ENCODE measurements at places on chromosomes 5 and 9. TPM values are rescaled to one million over a fixed set of nuclear protein-coding genes. Genes with fewer than 3 reads are reported as not detected.

GRCh38 chr9:134489621-134490408 lies 151.8 kb upstream of the COL5A1 start:
- no peaks in the 10 kb centered on the region for H3K27me3 ChIP-seq
- H3K4me3 ChIP-seq, result no peak overlapping the region
- no peak for DNase-seq

Gene ARID3C
- total RNA-seq, result not detected

DNA sequence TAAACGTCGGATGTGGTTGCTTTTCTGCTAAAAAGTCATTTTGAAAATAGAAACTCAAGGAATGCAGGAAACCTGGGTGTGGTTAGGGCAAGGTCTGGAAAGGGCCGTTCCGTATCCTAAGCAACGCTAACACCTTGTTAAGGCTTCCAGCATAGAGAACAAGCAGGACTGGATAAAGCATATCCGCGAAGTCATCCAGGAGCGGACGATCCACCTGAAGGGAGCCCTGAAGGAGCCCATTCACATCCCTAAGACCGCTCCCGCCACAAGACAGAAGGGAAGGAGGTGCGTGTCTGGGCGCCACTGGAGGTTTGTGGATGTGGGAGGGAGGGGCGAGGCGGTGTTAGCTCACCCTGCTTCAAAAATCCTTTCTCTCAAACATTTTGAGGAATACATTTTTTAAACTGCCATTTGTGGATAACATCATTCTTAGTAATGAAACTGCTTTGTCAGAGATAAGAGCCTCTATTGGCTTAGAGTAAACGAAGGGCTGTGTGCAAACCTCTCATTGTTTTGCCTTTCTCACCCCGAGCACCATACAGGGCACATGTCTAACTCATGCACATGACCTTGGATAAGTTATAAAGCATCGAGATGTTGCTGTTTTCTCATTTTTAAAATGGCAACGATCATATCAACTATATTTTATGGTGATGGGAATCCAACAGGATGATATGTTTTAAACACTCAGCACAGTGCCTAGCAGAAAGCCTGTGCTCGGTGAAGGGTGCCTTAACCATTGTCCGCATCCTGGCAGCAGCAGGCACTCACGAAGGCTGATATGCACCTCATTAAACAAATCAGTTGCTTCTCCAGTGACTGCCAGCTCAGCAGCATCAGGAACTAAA lies 175.7 kb upstream of the OTULINL start:
- peak overlapping the region; percentile 29 for H3K27ac ChIP-seq
- H3K36me3 ChIP-seq, result no peaks in the 10 kb centered on the region
- H3K4me3 ChIP-seq, result no peak overlapping the region
- no peak for DNase-seq

GRCh38 chr5:4640795-4641194 lies 499.3 kb upstream of the ADAMTS16 start:
- no peak overlapping the region for H3K27ac ChIP-seq
- H3K36me3 ChIP-seq, result no peaks in the 10 kb centered on the region
- no peaks in the 10 kb centered on the region for H3K27me3 ChIP-seq
- no peak for DNase-seq
- no peak overlapping the region for H3K4me3 ChIP-seq
- H3K4me1 ChIP-seq, result no peaks in the 10 kb centered on the region

Gene CTNND2
- total RNA-seq, result 2.1 TPM

Gene PCDHGA5
- total RNA-seq, result 2.5 TPM

GRCh38 chr9:5326893-5327548 lies 12.7 kb downstream of the RLN1 start:
- no peaks in the 10 kb centered on the region for H3K27me3 ChIP-seq
- no peaks in the 10 kb centered on the region for H3K36me3 ChIP-seq
- H3K27ac ChIP-seq, result no peak overlapping the region
- H3K4me3 ChIP-seq, result no peak overlapping the region

DNA sequence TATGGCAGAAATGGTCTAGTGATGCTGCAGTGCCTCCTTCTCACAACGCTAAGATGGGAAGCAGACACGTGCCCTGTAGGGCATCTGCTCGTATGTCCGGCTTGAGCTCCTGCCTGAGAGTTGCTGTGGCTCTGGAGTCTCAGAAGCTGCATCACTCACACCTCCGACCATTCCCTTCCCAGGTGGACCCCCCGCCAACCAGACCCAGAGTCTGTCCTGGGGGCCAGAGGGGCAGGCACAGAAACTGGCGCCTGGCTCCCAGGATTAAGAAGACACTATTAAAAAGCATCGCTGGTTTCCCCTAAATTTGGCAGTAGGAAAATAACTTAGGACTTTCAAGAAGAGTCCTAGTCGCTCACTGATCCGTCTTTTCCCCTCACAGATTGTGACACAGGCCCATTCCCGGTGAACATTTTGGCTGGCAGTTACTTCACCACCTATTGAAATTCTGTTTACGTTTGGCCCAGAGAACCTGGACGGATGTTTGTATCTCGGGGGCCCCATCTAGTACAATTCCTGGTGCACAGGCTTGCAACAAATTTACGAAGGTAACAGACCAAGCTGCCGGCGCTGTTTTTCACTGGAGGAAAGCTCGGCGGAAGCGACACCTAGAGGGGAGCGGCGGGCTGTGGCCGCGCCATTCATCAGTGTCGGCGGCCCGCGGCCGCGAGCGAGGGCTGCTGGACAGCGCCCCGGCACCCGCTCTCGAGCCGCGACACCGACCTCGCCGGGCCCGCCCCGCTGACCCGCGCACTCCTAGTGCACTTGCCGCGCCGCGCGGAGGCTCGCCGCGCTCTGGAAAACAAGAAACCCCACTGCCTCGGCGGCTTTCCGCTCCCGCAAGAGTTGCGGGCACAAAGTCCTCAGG lies 1.6 kb downstream of the FSTL4 start:
- peak overlapping the region; percentile 47 for H3K4me3 ChIP-seq
- H3K27me3 ChIP-seq, result peaks cover 88% of the 10 kb centered on the region
- no peaks in the 10 kb centered on the region for H3K36me3 ChIP-seq

Gene MIGA2
- 74.8 TPM for total RNA-seq

Gene C8G
- total RNA-seq, result 7.9 TPM

- no peak for DNase-seq
- H3K36me3 ChIP-seq, result no peaks in the 10 kb centered on the region
- no peak overlapping the region for H3K27ac ChIP-seq
- no peaks in the 10 kb centered on the region for H3K4me1 ChIP-seq
- peaks cover 53% of the 10 kb centered on the region for H3K27me3 ChIP-seq
Measured at GRCh38 chr9:132745756-132746709, 75.8 kb downstream of the GTF3C4 start.

Gene LCN10
- 0.96 TPM for total RNA-seq

DNA sequence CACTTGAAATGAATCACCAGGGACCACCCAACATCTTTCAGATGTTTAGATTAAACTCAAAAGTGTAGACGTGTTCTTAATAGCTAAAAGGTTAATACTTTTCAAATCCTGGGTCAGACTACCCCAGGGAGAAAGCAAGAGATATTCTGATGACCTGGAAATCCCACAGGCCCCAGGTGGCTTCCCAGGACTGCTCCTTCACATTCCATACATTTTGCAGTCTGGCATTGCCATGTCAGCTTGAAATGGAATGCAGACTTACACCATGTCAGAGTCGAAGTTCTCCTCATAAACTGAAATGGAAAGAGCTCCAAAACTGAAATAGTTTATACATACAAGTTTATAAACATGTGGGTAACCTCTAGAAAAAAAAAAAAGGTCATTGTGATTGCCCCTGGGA lies 61.5 kb downstream of the TMEM167A start:
- no peaks in the 10 kb centered on the region for H3K36me3 ChIP-seq
- H3K4me3 ChIP-seq, result no peak overlapping the region
- no peaks in the 10 kb centered on the region for H3K4me1 ChIP-seq
- H3K27ac ChIP-seq, result no peak overlapping the region
- no peak for DNase-seq

DNA sequence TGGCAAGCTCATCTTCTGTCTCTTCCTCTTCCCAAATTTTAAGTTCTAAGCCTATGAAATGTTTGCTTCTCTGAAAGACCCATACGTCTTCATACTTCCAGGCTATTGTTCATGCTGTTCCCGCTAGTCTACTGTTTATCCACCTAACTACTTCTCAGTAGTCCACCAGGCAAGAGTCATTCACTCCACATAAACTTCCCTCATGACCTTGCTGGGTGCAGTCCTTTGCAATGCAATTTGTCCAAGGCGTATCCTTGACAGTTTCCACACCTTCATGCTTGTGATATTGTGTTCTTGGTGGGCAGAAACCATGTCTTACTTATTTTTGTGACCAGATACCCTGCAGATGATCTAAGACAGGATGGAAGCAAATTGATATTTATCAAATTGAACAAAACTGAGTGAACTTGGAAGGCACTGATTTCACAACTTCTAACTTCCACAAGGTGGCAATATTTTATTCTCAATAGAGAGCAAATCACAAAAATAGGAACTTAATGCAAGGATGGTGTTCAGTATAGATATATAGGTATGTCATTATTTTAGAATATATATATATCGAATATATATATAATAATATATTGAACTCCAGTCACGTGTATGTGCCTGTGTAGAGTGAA lies 30.3 kb downstream of the TYRP1 start:
- H3K4me3 ChIP-seq, result no peak overlapping the region
- H3K27me3 ChIP-seq, result no peaks in the 10 kb centered on the region
- no peaks in the 10 kb centered on the region for H3K4me1 ChIP-seq
- no peaks in the 10 kb centered on the region for H3K36me3 ChIP-seq
- H3K27ac ChIP-seq, result no peak overlapping the region

- DNase-seq, result no peak
- no peak overlapping the region for H3K4me3 ChIP-seq
- H3K27me3 ChIP-seq, result no peaks in the 10 kb centered on the region
- no peaks in the 10 kb centered on the region for H3K36me3 ChIP-seq
Measured at GRCh38 chr9:112863746-112864145, 26.9 kb downstream of the SLC46A2 start.

GRCh38 chr9:19598722-19599121 lies 189.9 kb downstream of the ACER2 start:
- no peaks in the 10 kb centered on the region for H3K27me3 ChIP-seq
- H3K27ac ChIP-seq, result no peak overlapping the region
- no peaks in the 10 kb centered on the region for H3K36me3 ChIP-seq
- no peaks in the 10 kb centered on the region for H3K4me1 ChIP-seq

Gene SAPCD2
- 3.0 TPM for total RNA-seq

- H3K36me3 ChIP-seq, result no peaks in the 10 kb centered on the region
- no peak overlapping the region for H3K27ac ChIP-seq
- no peak overlapping the region for H3K4me3 ChIP-seq
- no peaks in the 10 kb centered on the region for H3K27me3 ChIP-seq
- no peak for DNase-seq
Measured at GRCh38 chr5:7410936-7411511, 15.1 kb downstream of the ADCY2 start.

DNA sequence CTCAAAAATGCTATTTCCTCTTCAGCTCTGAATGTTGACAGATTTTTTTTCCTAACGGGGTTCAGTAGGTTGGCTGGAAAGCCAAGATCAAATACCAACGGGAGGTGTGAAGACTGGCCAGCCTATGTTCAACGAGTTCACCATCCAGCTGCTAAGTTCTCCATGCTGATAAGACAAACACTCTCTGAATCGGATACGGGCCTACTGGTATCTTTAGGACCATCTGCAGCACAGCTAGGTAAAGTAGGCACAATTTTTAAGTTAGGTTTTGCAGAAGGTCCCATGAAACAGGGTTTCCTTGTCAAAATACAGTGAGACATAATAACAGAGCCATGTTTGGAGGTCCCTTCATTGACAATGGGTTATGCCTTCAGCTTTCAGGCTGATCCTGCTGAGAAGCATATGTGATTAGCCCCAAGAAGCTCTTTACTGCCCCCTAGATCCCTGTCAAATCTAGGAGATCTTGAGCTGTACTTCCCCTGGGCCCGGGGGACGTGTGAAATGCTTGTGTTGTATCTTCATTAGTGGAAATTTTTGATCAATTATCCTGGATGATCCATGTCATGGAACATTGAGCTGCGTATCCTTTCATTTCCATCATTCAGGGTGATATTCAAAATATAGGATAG lies 60.6 kb downstream of the PGM5 start:
- no peaks in the 10 kb centered on the region for H3K4me1 ChIP-seq
- H3K36me3 ChIP-seq, result no peaks in the 10 kb centered on the region
- no peak overlapping the region for H3K27ac ChIP-seq
- no peak for DNase-seq

Gene ANKRD34B
- not detected for total RNA-seq
